Hepatocyte (in vitro differentiated cells): ENCODE measurements at places on chromosomes 7 and 10. TPM values are rescaled to one million over a fixed set of nuclear protein-coding genes. Genes with fewer than 3 reads are reported as not detected.

FBXL13 gene
- 1.8 and 3.3 TPM in 2 replicates for total RNA-seq

DNA sequence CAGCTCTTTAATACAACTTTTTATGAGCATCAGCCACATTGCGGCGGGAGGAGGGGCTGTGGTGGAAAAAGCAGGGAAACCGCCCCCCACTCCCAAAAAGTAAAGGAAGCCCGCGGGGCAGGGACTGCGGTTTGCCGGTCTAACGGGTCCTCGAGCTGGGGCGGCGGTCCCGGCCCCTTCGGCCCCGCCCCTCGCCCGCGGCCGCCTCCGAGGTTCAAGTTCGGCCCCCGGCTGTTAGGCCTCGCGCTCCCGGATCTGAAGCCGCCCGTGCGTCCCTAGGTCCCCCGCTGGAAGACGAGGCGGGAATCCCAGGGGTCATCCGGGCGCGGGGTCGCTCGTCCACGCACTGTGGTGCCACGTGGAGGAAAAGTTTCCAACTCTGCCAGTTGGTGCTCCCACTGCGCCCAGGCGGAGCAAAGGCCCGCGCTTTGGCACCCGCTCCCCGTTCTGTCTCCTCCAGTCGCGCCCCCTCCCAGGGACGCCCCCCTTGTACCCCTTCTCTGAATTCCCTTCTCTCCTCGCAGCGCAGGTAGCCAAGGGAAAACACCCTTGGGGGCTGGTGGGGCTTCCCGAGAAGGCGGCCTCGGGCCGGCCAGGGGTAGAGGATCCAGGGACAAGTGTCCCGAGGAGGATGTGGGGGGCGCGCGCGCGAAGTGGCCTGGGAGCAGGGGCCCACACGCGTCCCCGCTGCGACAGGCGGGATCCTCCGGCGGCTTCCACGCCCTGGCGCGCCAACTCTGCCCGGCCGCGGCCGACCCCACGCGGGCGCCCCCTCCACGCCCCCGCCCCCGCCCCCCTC lies 798 bp upstream of the AUTS2 start:
- peak; percentile 54 for DNase-seq

- DNase-seq, result no peak
Measured at GRCh38 chr7:30789334-30789711, 18.1 kb downstream of the MINDY4 start.

- no peak for DNase-seq
Measured at GRCh38 chr10:86074294-86074693, 292.3 kb downstream of the GRID1 start.

DNA sequence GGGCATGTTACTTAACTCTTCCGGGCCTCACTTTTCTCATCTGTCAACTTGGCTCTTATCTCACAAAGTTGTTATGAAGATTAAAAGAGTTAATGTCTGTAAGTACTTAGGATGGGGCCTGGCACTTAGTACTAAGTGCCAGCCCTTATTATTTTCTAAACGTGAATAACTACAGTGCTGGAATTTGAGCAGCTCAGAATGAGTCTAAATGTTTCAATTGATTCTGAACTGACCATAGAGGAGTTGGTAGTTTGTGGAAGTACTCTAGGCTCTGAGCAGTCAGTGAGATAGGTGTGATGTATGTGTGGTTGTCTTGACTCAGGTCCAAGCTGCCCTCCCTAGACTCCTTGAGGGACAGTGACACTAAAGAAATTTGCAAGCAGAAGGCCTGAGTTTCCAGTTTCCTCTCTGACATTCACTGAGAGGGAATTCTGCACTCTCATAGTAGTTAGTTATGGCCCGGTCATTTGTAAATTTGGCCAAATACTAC lies 18.5 kb upstream of the JAZF1 start:
- DNase-seq, result no peak

DNA sequence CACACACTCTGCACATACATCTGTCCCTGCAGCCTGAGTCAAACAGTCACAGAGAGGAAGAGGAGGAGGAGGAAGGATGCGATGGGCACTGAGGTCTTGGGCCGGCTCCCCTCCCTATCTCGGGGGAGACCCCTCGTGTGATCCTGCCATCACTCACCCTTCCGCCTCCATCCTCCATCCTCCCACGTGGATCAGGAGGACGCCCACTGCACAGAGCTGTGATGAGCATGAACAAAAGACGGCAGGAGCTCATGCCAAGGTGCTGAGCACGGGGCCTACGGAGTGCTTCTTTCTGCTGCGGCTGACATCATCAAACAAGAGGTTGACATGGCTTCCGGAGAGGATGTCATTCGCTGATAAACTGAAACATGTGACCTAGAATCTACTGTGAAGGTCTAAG lies 68.0 kb downstream of the DIP2C start:
- no peak for DNase-seq

DNA sequence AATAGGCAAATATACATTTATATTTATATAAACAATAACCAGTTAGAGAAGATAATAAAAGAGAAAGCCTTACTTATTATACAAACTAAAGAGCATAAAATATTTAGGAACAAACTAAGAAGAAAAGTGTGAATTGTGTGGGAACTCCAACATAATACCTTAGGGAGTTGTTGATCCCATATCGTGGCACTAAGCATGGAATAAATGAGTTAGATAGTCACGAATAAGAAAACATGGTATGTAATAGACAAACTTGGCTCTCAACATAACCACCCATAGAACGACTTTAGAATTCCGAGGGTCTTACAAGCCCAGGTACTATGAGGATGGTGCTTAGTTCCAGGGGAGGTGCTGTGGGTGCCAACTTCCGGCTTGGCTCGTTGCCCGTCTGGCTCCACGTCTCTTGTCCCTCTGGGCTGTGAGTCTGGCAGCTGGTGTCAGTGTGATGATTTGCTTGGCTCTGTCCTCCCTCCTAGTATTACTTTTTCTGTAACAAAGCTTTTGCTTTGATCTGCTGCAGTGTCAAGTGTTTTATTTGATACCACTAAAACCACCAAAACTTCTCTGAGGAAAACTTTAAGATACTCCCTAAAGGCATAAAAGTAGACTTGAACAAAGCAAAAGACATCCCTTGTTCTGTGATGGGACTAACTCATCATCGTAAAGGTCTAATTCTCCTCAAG lies 9.5 kb upstream of the RBM20 start:
- DNase-seq, result no peak

DNA sequence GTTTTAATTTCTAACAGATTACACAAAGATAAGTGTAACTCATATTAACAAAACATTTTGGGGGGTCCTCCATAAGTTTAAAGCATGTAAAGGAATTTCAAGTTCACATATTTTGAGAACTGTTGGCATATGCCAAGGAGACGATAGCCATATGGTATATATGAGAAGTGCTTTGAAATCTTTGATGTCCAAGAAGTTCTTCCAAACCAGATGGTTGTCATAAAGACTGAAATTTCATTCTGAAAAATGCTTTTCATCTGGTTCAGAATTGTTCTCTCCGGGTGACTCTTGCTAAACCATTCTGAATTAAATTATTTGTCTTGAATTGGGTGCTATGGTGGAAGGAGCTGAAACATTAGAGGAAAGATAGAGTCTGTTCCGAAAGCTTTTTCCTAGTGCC lies 513.0 kb upstream of the AKR1E2 start:
- DNase-seq, result no peak

DNA sequence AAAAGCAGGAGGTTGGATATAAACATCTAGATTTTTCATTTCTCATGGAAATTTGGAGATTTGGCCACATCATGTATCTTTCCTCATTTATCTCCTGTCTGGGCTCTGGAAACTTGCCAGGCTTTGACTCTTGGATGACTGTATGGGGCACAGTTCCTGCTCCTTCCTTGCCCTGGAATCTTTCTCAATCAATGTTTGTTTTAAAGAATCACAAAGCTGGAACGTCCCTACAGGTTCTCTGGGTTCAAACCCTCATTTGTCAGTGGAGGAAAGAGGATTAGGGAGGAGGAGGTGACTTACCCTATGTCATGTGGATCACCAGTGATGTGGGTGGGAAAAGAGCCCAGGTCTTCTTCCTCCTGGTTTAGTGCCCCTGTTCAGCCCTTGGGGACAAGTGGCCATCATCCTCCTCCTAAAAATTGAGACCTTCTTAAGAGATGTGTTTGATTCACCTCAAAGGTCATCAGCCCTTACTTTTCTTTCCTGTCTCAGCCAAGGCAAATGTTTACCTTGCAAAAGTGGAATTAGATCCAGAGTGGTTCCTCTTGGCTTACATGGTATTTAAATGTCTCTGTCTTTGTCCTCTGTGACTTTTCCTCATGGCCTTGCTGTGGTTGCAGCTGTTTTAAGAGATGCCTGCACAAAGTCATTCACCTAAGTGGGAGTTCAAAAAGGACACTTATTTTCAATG lies 38.8 kb upstream of the PDZD8 start:
- DNase-seq, result no peak
